CD14-positive monocyte (primary cell): ENCODE measurements at places on chromosomes 5 and 9. TPM values are rescaled to one million over a fixed set of nuclear protein-coding genes. Genes with fewer than 3 reads are reported as not detected.

- H3K36me3 ChIP-seq: no peaks in the 10 kb centered on the region
- H3K4me1 ChIP-seq: peaks cover 52% of the 10 kb centered on the region
- no peak for DNase-seq
- H3K27me3 ChIP-seq: no peaks in the 10 kb centered on the region
- no peak overlapping the region for H3K4me3 ChIP-seq
Observed at GRCh38 chr5:39470811-39471210, 46.0 kb upstream of the DAB2 start.

DNA sequence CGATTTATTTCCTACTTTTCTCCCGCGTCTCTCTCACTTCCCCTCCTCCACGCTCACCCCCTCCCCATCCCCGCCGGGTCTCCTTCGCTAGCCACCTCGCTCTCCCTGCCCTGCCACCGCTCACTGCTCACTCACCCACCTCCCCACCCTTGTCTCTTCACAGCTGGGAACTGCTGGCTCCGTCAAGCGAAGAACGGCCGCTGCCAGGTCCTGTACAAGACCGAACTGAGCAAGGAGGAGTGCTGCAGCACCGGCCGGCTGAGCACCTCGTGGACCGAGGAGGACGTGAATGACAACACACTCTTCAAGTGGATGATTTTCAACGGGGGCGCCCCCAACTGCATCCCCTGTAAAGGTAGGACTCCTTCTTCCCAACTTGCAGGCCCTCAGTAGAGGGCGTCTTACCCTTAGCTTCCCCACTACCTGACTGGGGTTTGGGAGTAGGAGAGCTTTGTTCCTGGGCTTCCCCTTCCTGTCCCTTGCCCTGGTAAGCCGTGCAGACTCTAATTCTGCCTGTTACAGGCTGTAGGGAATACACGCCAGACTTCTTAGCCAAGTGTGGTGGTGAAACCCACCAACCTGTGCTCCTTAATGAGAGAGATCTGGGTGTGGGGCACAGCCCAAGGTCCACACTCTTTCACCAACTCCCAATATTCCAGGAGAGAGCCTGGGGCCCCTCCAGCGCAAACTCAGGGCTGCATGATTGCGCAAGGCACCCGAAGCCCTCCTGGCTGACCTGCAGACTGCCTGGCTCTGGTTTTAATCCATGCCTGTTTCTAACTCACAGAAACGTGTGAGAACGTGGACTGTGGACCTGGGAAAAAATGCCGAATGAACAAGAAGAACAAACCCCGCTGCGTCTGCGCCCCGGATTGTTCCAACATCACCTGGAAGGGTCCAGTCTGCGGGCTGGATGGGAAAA, 2.5 kb downstream of the FST start:
- no peaks in the 10 kb centered on the region for H3K36me3 ChIP-seq
- no peak for DNase-seq
- H3K27me3 ChIP-seq: peaks cover 24% of the 10 kb centered on the region
- H3K4me3 ChIP-seq: peak overlapping the region; percentile 53
- H3K4me1 ChIP-seq: peaks cover 33% of the 10 kb centered on the region

GRCh38 chr9:94068257-94068656, 16.0 kb upstream of the PTPDC1 start:
- no peak overlapping the region for H3K27ac ChIP-seq
- no peak for DNase-seq
- no peaks in the 10 kb centered on the region for H3K27me3 ChIP-seq
- H3K4me1 ChIP-seq: no peaks in the 10 kb centered on the region
- H3K36me3 ChIP-seq: peaks cover 4% of the 10 kb centered on the region

GRCh38 chr9:125767349-125767748, 20.2 kb downstream of the PBX3 start:
- H3K4me1 ChIP-seq: peaks cover 7% of the 10 kb centered on the region
- no peaks in the 10 kb centered on the region for H3K27me3 ChIP-seq
- no peaks in the 10 kb centered on the region for H3K36me3 ChIP-seq
- no peak overlapping the region for H3K4me3 ChIP-seq

DNA sequence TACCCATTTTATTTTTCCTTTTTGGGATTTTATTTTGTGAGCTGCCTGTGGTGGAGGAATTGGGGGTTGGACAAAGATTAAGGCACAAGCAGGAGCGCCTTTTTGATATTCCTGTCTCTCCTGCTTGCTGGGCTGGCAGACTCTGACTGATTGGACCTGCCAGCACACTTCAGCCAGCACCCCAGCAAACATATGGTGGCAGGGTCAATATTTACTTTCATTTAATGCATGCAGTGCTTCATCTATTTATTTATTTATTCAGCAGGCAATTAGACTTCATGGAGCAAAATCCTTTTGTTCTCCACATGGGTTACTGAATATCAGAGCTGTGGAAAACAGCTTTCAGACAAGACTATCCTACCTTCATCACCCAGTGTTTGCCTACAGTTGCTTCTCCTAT, 48.4 kb upstream of the EPB41L4A start:
- no peaks in the 10 kb centered on the region for H3K4me1 ChIP-seq
- no peak for DNase-seq
- peaks cover 3% of the 10 kb centered on the region for H3K27me3 ChIP-seq
- H3K4me3 ChIP-seq: no peak overlapping the region

GRCh38 chr5:8048920-8049319, 180.0 kb downstream of the MTRR start:
- no peak for DNase-seq
- no peaks in the 10 kb centered on the region for H3K36me3 ChIP-seq
- H3K27ac ChIP-seq: no peak overlapping the region
- no peaks in the 10 kb centered on the region for H3K27me3 ChIP-seq
- H3K4me1 ChIP-seq: no peaks in the 10 kb centered on the region

ORM2 gene
- not detected for polyA plus RNA-seq
